NCI-H526 treated with DMSO at 0.1 percent for 48 hours (cell line): ENCODE measurements at places on chromosomes 3 and 15.

DNA sequence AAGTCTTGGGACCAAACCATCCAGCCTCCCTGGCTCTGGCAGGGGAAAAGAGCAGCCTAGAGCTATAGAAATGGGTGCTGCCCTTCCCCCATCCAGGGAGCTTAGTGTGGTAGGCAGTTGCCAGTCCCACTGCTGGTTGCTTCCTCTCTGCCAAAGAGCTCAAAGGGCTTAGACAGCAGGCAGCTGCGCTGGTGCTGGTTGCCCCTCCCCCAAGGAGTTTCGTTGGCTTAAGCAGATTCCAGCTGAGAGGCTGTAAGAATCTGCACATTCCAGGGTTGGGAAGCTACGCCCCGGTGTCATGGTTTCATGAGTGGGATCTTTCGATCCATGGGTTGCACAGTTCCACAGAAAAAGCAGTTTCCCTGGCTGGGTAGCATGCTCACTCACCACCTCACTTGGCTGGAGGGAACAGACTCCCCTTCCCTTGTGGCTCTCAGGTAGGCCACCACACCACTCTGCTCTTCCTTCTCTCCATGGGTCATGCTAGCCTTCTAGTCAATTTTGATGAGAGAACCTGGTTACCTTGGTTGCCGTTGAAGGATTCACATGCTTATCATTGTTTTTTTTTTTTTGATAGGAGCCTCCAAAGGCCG lies 195.1 kb downstream of the EPHA6 start:
- no peak for DNase-seq

DNA sequence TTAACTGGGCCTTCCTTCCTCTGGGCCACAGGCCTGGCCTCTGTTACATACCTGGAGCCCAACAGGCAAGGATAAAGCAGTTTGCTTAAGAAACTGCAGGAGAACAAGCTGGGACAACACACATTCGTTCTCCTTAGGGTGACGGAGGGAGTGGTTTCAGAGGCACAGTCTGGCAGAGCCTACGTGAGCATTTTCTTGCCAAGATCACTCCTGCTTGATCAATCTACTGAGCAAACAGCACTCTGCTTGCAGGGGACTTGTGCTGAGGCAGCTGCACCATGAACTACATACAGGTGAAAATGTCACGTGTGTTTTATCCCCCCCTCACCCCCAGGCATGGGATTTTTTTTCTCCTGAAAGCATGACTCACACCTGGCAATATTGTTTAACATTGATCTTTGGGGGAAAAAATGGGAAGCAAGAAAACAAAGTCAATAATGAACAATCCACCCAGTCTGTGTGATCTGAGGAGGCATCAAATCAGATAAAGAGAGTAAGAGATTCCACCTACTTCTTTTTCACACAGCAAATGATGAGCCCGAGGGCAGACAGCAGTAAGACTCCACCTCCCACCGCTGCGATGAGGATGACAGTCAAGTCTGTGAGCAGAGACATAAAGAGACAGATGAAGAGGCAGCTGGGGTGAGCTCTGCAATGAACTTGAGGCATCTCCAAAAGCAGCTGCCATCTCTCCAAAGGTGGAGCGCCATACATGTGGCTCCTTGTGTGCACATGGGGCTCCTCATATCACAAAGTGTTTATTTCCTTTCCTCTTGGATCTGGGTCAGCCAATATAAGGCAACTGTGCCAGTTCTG lies 57.4 kb downstream of the CDCP1 start:
- DNase-seq, result no peak

- no peak for DNase-seq
Observed at GRCh38 chr3:53134631-53135232, 4.5 kb upstream of the RFT1 start.

GRCh38 chr3:149501524-149501923 lies 27.0 kb downstream of the TM4SF4 start:
- no peak for DNase-seq

DNA sequence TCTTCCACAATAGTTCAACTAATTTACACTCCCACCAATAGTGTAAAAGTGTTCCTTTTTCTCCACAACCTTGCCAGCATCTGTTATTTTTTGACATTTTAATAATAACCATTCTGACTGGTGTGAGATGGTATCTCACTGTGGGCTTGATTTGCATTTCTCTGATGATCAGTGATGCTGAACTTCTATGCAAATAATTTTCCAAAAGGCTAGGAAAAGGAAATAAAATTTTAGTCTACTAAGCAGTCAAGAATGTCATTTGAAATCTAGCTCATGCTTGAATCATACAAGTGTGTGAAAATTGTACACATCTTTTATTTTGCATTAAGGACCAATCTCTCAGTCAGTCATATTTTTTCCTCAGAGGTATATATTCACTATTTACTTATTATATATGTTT lies 101.7 kb upstream of the UBP1 start:
- DNase-seq, result peak; percentile 78

GRCh38 chr3:158384019-158384418 lies 187.0 kb upstream of the MLF1 start:
- DNase-seq, result no peak
